ENCODE measurements at places on chromosomes 16 and 17.

GRCh38 chr16:22203091-22203490 lies 3.0 kb upstream of the EEF2K start:
- no peak for DNase-seq

GRCh38 chr16:46618516-46618915 lies 2.7 kb downstream of the SHCBP1 start:
- no peak for DNase-seq

DNA sequence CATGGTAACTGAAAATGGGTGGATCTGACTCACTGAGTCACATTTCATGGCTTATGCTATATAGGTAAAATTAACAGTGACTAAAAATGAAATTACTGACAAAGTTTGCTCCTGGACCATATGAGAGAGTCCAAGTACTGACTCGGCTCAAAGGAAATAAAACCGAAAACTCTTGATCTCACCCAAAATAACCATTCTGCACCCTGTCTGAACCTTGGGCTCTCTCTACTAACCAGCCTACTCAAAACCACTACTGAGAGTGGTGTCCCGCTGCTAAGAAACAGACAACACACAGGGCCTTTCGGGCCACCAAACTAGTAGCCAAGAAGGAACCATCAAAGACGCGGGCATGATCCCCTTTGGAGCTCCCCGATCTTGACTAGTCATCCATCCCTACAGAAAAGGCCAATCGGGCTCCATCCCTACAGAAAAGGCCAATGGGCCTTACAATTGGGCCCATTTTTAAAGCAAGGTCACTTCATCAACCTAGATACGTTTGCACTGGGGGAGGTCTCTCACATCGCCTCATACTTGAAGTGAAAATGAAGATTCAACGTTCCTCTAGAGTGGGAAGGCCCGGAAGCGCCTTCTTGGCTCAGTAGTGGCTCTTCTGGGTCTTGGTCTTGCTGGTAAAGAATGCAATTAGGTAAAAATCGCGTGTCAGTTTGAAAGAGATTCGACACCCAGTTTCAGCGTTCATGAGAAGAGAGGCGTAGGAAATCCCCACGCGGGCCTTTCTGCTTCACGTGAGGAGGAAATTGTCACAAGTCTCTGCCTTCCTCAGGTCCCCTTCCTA lies 720 bp upstream of the ZPBP2 start:
- DNase-seq: no peak

- no peak for DNase-seq
These were observed 553.2 kb downstream of the MAF start for GRCh38 chr16:79047337-79047736.
